Endothelial cell (in vitro differentiated cells): ENCODE measurements at places on chromosomes 13 and 19.

DNA sequence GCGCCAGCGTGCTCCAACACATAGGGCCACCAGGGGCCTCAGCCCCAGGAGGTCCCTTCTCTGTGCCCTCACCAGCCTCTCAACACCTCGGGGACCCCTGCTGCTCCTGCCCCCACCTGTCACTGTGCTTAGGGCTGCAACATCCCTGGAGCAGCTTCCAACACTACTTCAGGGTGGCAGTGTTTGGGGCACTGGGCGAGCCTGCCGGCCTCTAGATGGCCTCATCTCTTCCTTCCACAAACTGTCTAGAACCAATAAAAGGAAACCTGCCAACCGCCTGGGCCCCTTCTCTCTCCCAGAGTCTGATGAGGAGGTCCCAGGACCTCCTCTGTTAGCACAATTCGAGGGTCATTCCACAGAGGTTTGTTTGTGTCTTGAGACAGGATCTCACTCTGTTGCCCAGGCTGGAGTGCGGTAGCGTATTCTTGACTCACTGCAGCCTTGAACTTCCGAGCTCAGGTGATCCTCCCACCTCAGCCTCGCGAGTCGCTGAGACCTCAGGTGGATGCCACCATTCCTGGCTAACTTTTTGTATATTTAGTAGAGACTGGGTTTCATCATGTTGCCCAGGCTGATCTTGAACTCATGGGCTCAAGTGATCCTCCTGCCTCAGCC lies 10.1 kb upstream of the SHD start:
- DNase-seq, result no peak

GRCh38 chr13:41286370-41286769 lies 23.0 kb upstream of the MTRF1 start:
- DNase-seq, result no peak

DNA sequence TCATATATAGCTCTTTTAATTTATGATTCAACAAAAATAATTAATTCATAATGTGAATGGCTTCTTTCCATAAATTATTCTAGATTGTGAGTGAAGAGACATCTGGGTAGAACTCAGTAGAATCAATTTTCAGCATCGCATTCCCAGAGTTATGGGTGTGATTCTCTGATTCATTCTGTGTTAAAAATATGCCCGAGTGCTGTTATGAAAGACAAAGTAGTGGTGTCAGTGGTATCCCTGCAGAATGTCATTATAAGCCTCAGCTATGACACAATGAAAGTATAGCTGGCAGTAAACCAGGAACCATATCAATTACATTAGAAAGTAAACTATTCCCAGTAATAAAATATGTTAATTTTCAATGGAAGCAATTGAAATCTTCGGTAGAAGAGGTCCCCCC lies 480.5 kb upstream of the SLITRK1 start:
- no peak for DNase-seq

- no peak for DNase-seq
Observed at GRCh38 chr13:22744688-22745452, 435.9 kb upstream of the SGCG start.

- no peak for DNase-seq
Observed at GRCh38 chr13:83453300-83453699, 429.0 kb downstream of the SLITRK1 start.

GRCh38 chr19:34654796-34655195 lies 22.2 kb downstream of the SCGB2B2 start:
- no peak for DNase-seq

- no peak for DNase-seq
Observed at GRCh38 chr13:50731400-50731799, 112.1 kb downstream of the DLEU7 start.

DNA sequence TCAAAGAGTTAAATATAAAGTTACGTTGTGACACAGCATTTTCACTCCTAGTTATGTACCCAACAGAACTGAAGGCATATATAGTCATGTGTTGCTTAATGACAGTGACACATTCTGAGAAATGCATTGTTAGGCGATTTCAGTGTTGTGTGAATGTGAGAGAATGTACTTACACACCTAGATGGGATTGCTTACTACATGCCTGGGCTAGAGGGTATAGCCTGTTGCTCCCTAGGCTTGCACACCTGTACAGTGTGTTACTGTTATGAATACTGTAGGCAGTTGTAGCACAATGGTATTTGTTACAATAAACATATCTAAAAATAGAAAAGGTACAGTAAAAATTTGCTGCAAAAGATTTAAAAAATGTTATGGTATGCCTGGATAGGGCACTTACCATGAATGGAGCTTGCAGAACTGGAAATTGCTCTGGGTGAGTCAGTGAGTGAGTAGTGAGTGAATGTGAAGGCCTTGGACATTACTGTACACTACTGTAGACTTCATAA lies 89.2 kb downstream of the DHRS12 start:
- no peak for DNase-seq

GRCh38 chr19:46303322-46303690 lies 6.5 kb downstream of the HIF3A start:
- no peak for DNase-seq

GRCh38 chr13:95620030-95620824 lies 24.3 kb downstream of the DZIP1 start:
- no peak for DNase-seq

DNA sequence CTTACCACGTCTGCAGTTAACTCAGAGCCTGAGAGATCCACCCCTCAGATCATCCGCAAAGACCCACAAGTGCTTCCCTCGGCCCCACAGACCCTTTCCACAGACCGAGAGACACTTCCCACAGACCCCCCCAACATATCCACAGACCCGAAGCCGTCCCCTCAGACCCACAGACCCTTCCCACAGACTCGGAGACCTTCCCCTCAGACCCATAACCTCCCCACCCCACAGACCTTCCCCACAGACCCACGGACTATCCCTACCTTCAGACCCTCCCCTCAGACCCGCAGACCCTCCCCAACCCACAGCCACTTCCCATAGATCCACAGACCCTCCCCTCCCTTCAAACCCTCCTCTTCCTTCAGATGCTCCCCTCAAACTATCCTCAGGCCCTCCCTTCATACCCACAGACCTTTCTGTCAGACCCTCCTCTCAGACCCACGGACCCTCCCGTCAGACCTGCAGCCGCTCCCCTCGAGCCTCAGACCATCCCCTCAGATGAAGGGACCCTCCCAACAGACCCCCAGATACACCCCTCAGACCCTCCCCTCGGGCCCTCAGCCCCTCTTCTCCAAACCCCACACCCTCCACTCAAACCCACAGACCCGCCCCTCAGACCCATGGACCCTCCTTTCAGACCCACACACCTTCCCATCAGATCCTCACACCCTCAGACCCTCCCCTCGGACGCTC lies 20.1 kb upstream of the TFDP1 start:
- DNase-seq, result no peak

- DNase-seq, result no peak
Observed at GRCh38 chr13:51549050-51549449, 35.2 kb upstream of the WDFY2 start.

- no peak for DNase-seq
Observed at GRCh38 chr19:40693150-40693788, 2.8 kb upstream of the NUMBL start.

GRCh38 chr19:29590278-29590677 lies 15.8 kb upstream of the POP4 start:
- DNase-seq, result peak; percentile 22

DNA sequence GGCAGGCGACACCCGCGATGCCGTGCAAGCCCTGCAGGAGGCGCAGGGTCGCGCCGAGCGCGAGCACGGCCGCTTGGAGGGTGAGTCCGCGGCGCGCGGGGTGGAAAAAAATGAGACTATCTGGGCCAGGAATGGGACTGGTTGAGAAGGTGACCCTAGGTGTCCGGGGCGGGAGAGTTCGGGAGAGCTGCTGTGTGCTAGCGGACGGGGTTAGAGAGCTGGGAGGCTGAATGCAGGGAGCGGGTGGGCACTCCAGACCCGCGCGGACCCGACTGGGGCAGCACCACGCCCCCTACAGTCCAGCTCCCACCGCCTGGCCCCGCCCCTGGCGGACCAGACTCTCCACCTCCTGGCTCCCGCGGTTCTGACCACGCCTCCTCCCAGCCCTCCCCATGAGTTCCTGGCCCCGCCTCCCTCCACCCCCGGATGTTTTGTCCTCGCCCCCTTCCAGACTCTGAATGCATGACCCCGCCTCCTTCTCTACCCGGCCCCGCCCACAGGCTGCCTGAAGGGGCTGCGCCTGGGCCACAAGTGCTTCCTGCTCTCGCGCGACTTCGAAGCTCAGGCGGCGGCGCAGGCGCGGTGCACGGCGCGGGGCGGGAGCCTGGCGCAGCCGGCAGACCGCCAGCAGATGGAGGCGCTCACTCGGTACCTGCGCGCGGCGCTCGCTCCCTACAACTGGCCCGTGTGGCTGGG lies 1.5 kb downstream of the CLEC11A start:
- DNase-seq, result peak; percentile 71

GRCh38 chr19:43754253-43754502 lies 584 bp downstream of the SMG9 start:
- DNase-seq, result no peak

DNA sequence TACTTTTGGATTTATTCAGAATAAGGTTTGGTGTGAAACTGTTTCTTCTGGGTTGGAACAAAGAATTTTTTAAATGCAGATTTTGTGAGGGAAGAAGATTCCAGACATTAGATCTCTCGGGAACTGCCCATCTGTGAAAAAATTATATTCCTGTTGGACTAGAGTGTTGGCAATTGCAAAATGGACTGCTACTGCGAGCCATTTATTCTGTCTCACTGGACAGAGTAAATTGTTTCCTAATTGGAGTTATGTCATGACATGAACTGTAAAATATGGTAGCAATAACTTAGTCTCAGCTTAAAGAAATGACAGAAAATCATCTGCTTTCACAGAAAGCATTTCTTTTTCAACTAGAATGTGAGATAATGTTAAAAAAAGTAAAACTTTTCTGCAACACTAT lies 86.0 kb upstream of the MYCBP2 start:
- DNase-seq, result no peak

- no peak for DNase-seq
Observed at GRCh38 chr19:49767381-49767780, 580 bp downstream of the AP2A1 start.

DNA sequence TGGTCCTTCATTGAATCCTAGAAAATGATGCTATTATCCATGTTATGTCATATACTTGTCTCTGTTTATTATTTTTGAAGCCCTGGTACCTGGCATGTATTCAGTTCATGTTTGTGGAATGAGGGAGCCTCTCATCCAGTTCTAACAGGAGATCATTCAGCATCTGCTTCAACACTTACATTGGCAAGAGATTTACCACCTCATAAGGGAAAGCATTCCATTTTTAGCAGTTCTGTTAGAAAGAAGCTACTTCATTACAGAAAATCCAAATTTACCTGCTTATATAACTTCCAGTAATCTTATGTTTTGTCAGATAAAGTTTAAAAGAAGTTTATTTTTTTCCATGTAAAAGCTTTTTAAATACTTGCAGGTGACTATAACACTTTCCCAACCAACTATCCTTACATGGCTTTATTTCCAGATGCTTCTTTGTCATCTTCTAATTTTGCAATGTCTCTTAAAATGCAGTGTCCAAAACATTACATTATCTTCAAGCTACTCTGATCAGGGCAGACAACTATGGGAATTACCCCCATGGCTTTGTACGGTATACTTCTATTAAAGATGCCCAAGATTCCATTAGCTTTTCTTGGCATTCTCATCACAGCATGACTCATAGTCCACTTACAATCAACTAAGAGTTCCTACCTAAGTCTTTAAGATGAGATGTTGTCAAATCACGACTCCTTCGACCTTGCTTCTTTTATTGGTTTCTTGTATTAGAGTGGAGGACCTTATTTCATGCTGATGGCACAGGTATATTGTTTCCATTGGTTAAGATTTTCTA lies 262.1 kb downstream of the PCDH9 start:
- DNase-seq, result no peak

- DNase-seq, result no peak
Observed at GRCh38 chr13:67221630-67222226, 8.4 kb downstream of the PCDH9 start.

DNA sequence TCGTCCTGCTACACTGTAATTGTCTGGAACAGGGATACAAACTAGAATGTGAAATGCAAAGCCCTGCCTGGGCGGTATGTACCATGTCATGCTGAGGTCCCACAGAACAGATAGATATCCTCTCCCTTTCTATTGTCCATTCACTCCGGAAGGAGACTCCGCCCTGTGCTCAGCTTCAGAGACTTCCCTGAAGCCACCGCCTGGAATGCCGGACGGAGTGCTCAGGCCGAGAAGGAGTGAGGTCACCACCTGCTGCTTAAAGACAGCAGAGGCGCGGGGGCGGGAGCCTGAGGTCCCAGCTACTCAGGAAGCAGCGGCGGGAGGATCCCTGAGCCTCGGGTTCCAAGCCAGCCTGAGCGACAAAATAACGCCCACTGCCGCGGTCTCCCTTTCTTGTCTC lies 890 bp upstream of the ZNF611 start:
- peak; percentile 73 for DNase-seq

- no peak for DNase-seq
Observed at GRCh38 chr19:498977-499623, 2.8 kb downstream of the MADCAM1 start.

- DNase-seq, result no peak
Observed at GRCh38 chr13:112685896-112686295, 3.9 kb upstream of the ATP11A start.

DNA sequence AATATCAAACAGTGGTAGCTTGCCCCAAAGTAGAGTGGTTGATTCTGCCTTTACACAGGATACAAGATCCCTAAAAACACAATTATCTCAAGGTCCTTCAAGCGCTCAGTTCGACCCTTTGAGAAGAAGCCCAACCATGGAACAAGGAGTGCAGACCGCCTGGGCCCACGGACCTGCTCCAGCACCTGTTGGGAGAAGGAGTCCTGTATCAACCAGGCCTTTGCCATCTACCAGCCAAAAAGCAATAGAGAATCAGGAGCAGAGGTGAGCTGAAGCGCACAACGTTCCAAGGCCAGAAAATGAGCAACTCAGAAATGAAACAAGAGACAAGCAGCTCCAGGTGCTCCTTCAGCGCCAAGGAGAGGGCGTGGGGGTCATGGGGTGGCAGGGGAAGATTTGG lies 6.3 kb upstream of the LILRB3 start:
- DNase-seq, result no peak

- DNase-seq, result no peak
Observed at GRCh38 chr19:3591876-3592613, 6.8 kb downstream of the GIPC3 start.

DNA sequence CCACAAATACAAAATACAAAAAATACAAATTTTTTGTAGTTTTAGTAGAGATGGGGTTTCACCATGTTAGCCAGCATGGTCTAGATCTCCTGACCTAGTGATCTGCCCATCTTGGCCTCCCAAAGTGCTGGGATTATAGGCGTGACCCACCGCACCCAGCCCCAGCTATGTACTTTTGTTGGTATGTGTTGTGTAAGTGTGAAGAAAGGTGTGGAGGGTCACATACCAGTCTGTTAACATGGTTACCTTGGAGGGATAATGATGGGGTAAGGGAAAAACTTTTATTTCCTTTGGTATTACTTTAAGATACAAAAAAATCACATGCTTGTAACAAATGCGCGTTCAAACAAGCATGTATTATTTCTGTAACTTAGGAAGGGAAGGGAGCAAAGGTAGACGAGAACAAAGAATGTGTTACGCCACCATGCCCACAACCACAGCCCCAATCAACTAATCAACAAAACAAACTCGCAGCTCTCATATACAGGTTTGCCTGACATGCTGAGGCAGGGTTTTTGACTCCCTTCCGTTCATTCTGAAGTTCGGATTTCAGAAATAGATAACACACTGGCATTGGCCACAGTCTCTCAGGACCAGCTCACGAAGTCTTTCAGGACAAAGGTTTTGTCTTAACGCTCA lies 13.5 kb upstream of the VWA8 start:
- no peak for DNase-seq
